ENCODE measurements at places on chromosomes 2 and 18. TPM values are rescaled to one million over a fixed set of nuclear protein-coding genes. Genes with fewer than 3 reads are reported as not detected.

The DUSP2 gene
- total RNA-seq = 1.8 TPM

The REG1B gene
- total RNA-seq = not detected

The C2orf78 gene
- total RNA-seq = not detected

The SERPINB13 gene
- total RNA-seq = 281 TPM

The AAMP gene
- 67.0 TPM for total RNA-seq

DNA sequence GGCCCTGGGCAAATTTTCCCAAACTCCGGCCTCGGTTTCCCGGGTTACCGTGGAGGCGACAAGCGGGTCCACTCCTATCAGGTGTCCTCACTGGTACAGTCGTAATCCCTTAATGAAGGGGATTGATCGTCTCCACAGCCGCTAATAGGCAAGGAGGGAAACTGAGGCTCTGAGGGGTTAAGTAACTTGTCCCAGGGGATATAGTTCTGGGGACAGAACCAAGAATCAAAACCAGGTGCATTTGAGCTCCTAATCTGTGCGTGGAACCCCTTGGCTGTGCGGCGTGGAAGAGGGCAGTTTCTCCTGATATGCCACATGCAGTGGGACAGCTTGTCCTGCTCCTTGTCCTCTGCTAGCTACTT lies 157.2 kb downstream of the CYRIA start:
- no peak for ATAC-seq

DNA sequence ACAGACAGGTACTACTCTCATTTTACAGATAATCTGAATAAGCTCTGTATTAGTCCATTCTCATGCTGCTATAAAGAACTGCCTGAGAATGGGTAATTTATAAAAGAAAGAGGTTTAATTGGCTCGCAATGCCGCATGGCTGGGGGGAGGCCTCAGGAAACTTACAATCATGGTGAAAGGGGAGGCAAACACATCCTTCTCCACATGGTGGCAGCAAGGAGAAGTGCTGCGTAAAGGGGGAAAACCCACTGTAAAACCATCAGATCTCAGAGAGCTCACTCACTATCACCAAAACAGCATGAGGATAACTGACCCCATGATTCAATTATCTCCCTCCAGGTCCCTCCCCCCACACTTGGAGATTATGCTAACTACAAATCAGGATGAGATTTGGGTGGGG lies 254.4 kb downstream of the KCNE4 start:
- no peak for ATAC-seq

- peak; percentile 41 for ATAC-seq
These were observed 95.6 kb upstream of the LHCGR start for GRCh38 chr2:48851161-48851560.

DNA sequence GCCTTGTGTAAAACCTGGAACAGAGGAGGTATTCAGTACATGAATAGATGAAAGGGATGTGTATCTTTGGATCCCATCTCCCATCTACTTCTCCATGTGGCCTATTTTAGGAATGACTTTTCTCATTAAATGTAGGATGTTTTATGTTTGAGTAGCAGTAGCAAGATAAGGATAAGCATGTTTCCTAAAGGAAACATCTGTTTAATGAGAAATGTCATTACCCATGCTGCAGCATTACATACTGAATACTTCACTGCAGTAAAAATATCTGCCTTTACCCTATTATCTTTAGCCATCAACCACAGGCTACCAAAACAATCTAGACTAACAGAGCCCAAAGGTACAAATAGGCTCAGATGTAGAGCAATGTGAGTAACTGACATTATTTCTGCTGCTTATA lies 419.2 kb upstream of the CYRIA start:
- no peak for ATAC-seq

DNA sequence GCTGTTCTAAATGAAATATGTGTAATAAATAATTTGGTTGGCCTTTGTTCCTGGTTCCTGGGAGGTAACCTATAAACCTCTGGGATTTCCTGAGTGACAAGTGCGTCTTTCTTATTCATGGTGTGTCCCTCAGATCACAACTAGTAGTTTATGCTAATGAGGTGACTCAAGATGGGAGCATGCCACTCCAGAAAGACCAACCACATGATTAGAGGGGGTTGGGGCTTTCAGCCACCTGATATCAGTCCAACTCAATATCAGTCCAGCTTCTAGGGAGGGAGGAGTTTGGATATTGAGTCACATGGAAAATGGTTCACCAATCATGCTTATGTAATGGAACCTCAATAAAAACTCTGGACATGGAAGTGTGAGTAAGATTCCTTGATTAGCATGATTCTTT lies 96.6 kb downstream of the QPCT start:
- no peak for ATAC-seq

DNA sequence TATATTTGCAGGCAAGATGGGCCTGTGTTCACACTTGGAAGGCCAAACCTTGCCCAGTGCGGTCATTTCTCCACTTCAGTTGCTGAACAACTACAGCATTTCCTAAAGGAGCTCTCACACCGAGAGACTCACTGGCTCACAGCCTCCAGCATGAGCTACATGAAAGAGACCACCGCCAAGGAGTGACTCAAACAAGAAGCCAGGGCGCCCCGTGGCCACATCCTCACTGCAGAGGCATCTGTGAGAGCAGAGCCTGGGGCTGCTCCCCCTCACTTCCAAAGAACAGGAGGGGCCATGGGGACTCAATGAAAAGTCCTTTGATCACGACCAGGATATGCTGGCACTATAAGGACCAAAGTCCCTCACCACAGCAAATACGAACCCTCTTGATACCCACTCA lies 50.0 kb downstream of the TMEM163 start:
- no peak for ATAC-seq

GRCh38 chr18:56807901-56808300 lies 156.7 kb downstream of the WDR7 start:
- no peak for ATAC-seq

- ATAC-seq = peak; percentile 71
These were observed 178.2 kb upstream of the ZC3H15 start for GRCh38 chr2:186307871-186308270.

- ATAC-seq = no peak
These were observed 71.4 kb upstream of the ITGB6 start for GRCh38 chr2:160271171-160272086.

DNA sequence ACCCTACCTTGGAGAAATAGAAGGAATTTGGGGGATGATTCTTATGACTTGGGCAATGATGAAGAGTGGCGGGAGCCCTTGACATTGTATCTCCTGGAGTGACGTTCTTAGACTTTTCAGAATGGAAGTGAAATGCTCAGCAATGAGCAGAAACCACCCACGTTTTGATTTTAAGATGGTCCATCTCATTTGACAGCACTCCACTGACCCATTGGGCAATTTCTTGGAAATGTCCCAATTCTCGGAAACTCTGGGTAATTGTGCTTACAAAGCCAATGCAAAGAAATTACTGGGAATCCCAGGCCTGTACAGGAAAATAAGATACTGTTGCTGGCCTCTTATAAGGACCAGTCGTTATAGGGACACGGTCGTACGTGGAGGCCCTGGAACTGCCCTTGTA lies 170.0 kb upstream of the COPS8 start:
- ATAC-seq = no peak

- ATAC-seq = no peak
These were observed 182.8 kb downstream of the DNER start for GRCh38 chr2:229531594-229531993.

- ATAC-seq = no peak
These were observed 289.4 kb upstream of the PXDN start for GRCh38 chr2:2033691-2034090.

- peak; percentile 38 for ATAC-seq
These were observed 35.5 kb upstream of the PELI1 start for GRCh38 chr2:64179582-64180321.

DNA sequence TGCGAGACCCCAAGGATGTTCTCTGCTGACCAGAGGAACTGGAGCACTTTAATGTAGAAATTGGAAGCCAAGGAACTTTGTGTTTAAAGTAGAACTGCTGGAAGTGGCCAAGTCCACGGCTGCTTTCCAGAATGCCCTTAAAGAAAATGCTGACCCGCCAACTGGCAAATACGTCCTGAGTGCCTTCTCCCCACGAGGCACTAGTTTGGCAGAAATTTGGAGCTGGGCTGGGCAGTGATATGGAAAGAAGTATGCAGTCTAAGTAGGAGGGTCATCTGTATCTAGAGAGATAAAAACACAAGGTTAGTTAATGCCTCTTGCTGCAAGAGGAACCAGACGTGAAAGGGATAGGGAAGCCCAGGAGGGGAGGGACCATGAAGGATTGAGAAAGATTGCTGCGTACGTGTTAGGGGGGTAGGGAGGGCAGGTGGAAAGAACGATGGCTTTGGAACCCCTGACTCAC lies 59.3 kb upstream of the RFX8 start:
- ATAC-seq = no peak

DNA sequence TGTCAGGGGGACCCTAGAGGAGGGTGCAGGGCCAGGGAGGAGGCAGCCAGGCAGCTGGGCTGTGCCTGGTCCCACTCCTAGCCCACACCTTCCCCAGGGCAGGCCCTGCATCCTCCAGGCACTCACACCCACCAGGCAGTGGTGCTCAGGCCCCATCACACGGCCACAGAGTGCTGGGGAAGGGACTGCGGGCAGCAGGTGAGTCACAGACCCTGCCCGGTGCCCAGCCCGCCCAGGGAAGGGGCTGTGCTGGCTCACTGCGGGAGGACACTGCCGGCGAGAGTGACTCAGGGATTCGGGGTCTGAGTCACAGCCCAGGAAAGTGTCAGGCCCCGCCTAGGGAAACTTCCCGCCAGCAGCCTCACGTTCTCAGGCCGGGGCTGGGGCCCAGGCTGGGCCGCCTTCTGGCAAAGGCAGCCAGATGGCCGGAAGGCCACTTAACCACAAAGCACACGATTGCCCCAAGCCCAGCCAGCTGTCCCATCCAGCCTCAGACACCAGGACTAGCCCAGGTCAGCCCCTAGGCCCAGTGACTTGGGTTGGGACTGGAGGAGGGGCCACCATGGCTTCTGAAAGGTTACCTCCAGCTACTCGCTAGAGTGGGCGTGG lies 42.2 kb downstream of the BIN1 start:
- peak; percentile 96 for ATAC-seq

- no peak for ATAC-seq
These were observed 57.8 kb downstream of the KIF1A start for GRCh38 chr2:240762249-240762648.

DNA sequence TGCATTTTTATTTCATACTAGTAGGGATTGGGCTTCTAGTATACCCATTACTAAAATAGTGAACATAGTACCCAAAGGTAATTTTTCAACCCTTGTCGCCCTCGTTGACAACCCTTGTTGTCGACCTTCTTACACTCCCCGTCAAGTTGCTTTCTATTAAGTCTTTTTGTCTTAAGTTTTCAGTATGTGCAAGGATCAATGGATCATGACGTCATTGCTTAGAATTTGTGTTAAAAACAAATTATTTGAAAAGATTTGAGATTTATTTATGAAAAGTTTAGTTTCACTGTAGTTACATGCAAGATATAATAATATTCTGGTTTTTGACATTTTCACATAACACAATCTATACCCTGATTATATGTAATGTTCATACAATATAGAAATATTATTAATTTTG lies 110.4 kb downstream of the CBLN2 start:
- no peak for ATAC-seq

DNA sequence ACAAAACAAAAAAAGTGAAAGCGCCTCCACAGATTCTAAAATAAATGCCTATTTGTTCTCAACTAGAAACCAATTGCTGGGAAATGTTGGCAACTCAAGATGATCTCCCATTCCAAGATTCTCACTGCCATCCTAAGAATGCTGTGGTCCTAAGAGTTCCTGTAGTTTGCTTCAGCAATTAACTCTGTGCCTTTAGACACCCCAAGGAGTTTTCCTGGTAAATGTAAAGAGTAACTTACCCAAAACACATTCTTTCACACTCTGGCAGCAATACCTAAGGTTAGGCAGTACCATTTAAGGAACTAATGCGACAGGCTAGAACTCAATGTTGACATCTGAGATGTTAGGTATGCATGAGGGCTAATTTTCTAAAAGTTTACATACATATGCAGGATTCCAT lies 58.8 kb upstream of the TANK start:
- ATAC-seq = no peak

GRCh38 chr2:128406736-128407554 lies 88.3 kb upstream of the HS6ST1 start:
- no peak for ATAC-seq

DNA sequence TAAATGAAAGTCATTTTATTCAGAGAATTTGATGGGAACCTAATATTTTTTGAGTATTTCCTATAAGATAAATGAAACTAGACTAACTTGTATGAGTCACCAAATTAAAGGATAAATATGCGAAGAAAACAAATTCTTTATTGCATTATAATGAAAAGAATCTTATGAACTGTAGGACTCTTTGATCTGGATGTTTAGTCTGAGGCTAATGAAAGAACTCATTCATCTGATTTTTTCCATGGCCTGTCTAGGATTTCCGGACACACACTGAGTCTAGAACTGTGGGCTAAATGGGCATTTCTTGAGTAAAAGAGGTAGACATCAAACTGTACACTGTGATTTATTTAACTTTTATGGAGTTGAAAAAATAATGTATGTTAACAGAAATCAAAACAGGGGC lies 43.0 kb downstream of the ZNF519 start:
- no peak for ATAC-seq

GRCh38 chr2:200679535-200679934 lies 93.7 kb downstream of the AOX1 start:
- ATAC-seq = no peak

DNA sequence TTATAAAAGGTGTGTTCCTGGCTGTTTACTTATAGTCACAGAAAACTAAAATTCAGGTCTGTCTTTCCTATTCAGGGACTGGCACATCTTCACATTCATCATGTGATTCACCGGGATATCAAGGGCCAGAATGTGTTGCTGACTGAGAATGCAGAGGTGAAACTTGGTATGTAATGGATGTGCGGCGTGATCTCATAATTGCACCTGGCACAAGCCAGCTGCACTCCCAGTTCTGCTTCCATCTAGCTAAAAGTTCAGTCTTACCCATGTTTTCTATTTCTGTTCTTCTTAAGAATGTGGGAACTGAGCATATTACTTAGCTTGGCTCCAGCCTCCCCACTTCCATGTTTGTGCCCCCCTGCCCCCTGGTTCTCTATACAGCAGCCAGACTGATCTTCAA lies 131.9 kb downstream of the MAP4K4 start:
- ATAC-seq = no peak

DNA sequence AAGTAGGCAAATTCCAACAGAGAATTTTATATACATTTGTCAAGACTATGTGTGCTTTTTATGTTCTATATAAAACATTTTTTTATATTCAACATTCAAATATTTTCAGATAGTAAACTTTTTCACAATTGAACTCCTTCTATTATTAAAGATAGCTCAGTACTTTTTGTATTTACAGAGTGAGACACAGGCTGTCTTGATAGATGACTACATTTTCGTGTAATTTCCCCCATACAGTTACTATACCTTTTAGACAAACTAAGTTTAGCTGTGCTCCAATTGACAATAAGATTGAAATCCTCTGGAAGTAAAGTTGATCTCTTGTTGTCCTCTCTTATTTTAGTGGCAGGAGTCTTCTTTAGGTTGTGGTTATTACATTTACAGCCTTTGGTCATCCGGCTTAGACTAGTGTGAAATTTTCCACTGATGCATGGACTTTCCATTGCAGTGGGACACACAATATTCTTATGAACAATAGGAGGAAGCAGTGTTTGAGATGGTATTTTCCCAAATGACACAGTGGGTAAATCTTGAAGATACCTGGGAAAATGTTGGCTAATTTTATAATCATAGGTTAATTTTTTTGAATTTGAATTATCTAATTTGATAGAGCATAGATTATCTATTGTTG lies 21.0 kb downstream of the ZSWIM2 start:
- no peak for ATAC-seq
